Stimulated activated CD4-positive, alpha-beta T cell treated with anti-CD3 and anti-CD28 coated beads, Interleukin-1b, Interleukin-23, amount 100 ng/mL, for 1 hour (primary cell): ENCODE measurements at places on chromosomes 12 and 14.

DNA sequence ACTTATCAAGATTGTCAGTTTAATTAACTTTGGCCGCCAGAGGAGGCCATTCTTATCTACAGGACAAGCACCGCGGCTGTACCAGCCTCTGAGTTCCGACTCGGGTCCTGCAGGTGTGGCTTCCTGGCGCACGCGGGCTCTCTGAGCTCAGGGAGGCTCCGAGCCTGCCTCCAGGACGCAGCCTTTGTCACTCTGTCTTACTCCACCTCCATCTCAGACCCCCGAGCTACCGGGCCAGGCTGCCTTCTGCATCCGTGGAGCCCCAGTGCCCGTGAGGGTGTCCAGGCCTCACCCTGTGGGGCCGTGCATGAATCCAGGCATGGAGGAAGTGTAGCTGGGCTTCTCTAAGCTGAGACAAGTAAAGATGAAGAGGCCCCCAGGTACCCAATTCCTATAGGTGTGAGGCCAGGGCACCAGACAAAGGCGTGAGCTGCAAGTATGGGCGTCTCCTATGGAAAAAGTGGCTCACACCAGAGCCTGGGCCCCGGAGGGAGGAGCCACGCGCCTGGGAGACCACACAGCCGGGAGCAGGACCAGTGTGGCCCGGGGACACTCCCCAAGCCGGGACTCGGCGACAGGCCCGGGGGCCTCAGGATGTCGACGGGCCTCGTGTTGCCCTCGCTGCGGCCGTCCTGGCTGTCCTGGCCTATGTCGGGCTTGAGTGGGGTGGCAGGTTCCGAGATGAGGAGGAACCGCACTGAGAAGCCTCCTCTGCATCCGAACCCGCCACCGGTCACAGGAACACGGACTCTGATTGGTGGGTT, 42.8 kb downstream of the NOC4L start:
- no peak for DNase-seq

DNA sequence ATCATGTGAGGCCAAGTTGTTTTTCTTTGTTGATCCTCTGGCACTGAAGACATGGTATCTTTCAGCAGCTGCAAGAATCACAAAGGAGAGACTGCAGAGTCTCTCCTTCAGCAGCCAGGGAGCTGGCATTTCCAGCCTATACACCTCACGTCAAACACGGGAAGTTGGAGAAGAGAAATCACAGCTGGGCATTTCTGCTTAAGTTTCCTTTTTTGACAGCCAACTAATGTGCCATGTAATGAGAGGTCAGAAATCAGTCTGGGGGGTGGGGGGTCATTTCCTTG, 28.3 kb downstream of the PHLDA1 start:
- no peak for DNase-seq

DNA sequence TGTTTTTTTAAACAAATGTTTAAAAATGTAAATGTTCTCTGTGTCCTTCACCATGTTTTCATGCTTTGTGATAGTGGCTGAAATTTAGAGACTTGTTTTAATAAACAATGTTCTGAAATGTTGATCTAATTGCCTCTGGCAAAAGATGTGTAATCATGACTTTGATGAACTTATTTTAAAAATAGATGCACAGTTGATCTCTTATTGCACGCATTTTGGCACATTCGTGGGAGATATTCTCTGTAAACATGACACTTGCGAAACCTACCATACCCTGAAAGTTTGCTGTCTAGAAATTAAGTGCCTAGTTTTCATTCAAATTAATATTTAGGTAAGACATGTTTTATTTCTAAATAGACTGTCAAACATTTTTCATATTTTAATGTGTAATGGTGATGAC, 119.7 kb upstream of the DNM1L start:
- no peak for DNase-seq

GRCh38 chr14:88310449-88310848, 12.6 kb downstream of the KCNK10 start:
- no peak for DNase-seq

GRCh38 chr14:102197317-102197853, 57.7 kb downstream of the WDR20 start:
- no peak for DNase-seq

GRCh38 chr12:58066296-58066695, 124.9 kb downstream of the ATP23 start:
- DNase-seq, result no peak

- DNase-seq, result peak; percentile 17
Observed at GRCh38 chr12:13000616-13000924, 505 bp upstream of the HEBP1 start.

GRCh38 chr14:65080960-65081747, 21.2 kb downstream of the MAX start:
- no peak for DNase-seq

- DNase-seq, result no peak
Observed at GRCh38 chr12:42426746-42427145, 100.8 kb downstream of the PPHLN1 start.

DNA sequence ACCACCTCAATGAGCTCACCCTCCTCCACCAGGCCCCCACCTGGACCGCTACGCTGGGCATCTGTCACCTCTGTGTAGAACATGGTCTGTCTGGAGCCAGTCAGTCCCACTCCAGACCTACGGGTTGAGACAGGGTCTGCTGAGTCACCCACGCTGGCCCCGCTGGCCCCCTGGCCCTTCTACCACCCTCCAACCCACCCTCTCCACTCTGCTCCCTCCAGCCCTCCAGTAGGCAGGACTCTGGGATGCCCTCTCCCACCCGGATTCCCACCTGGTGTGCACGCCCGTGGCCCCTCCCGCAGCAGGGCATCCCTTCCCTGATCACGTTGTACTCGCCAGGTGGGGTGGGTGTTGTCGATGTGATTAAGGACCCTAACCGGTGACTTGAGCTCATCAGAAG, 4.6 kb upstream of the JAG2 start:
- no peak for DNase-seq

- DNase-seq, result no peak
Observed at GRCh38 chr12:104691721-104692556, 235.2 kb downstream of the CHST11 start.

DNA sequence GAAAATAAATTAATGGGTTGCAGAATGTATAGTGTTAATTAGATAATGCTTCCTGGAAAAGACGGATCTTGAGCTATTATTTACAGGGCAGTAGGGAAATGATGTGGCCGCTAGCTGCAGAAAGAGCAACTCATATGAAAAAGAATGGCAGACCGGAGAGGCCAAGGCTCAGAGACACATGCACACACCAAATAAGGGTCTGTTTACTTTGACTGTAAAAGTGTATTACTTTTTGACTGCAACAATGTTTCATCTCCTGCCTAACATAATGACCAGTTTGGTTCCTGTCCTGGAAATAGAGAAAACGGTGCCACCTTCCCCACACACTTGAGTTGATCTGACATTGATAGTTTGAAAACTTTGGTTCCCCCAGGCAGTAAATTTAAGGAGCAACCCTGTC, 290.9 kb downstream of the CACNA1C start:
- no peak for DNase-seq
